Sigmoid colon (tissue), 7 donors: ENCODE measurements at places on chromosomes 7 and 10. TPM values are rescaled to one million over a fixed set of nuclear protein-coding genes. Genes with fewer than 3 reads are reported as not detected.

The SLC18A3 gene
- 2.5 TPM for total RNA-seq

DNA sequence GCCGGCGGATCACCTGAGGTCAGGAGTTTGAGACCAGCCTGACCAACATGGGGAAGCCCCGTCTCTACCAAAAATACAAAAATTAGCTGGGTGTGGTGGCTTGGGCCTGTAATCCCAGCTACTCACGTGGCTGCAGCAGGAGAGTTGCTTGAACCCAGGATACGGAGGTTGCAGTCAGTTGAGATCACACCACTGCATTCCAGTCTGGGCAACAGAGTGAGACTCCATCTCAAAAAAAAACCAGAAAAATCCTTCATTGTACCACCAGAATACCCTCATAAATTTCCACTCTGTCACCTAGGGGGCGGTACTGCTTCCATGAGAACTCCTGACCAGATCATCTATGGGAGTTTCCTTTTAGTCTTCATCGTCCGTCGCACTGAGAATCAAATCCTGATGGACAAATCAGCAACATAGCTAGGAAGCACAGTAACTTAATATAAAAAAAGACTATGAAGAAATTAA is 225.8 kb upstream of the KLF14 start:
- H3K4me3 ChIP-seq, result no peak overlapping the region
- DNase-seq, result no peak
- no peak overlapping the region for H3K27ac ChIP-seq
- H3K27me3 ChIP-seq, result no peaks in the 10 kb centered on the region

GRCh38 chr10:30557884-30558283 is 71.7 kb downstream of the LYZL2 start:
- no peaks in the 10 kb centered on the region for H3K36me3 ChIP-seq
- no peak overlapping the region for H3K4me3 ChIP-seq

GRCh38 chr10:69558559-69558958 is 14.7 kb downstream of the NEUROG3 start:
- H3K27ac ChIP-seq, result no peak overlapping the region
- H3K27me3 ChIP-seq, result peaks cover 18% of the 10 kb centered on the region
- H3K36me3 ChIP-seq, result no peaks in the 10 kb centered on the region
- no peak overlapping the region for H3K4me3 ChIP-seq
- no peaks in the 10 kb centered on the region for H3K4me1 ChIP-seq
